Stimulated activated CD4-positive, alpha-beta T cell treated with anti-CD3 and anti-CD28 coated beads, Interleukin-1b, Interleukin-23, amount 100 ng/mL, for 1 hour (primary cell): ENCODE measurements at places on chromosomes 13 and 19.

- no peak for DNase-seq
These were observed 6.5 kb downstream of the ZNF426 start for GRCh38 chr19:9531933-9532332.

- DNase-seq = no peak
These were observed 8.0 kb downstream of the SPHK2 start for GRCh38 chr19:48627201-48627864.

DNA sequence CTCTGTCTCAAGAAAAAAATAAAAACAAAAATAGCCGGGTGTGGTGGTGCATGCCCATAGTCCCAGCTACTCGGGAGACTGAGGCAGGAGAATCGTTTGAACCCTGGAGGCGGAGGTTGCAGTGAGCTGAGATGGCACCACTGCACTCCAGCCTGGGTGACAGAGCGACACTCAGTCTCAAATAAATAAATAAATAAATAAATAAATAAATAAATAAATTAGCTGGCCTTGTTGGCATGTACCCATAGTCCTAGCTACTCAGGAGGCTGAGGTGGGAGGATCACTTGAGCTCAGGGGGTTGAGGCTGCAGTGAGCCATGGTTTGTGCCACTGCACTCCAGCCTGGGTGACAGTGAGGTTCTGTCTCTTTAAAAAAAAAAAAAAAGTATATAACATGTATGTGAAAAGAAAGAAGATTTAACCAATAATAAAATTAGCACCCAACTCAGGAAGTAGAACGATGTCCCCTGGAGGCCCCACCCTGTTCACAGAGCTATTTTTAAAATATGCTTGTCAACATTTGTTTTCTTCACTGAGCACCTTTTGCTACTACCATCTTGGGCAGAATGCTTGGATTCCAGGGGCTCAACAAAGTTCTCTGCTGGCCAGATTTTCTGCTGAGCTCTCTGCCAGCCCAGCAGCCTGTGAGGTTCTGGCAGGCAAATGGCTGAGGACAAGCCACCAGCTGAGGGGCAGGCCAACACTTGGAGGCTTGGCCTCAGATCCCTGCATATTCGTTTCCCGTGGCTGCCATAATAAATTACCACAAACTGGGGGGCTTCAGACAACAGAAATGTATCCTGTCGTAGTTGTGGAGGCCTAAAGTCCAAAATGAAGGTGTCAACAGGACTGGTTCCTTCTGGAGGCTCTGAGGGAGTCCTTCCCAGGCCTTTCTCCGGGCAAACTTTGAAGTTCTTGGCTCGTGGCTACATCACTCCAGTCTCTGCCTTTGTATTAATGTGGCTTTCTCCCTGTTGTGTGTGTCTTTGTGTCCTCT lies 5.2 kb downstream of the SLC25A42 start:
- DNase-seq = no peak

DNA sequence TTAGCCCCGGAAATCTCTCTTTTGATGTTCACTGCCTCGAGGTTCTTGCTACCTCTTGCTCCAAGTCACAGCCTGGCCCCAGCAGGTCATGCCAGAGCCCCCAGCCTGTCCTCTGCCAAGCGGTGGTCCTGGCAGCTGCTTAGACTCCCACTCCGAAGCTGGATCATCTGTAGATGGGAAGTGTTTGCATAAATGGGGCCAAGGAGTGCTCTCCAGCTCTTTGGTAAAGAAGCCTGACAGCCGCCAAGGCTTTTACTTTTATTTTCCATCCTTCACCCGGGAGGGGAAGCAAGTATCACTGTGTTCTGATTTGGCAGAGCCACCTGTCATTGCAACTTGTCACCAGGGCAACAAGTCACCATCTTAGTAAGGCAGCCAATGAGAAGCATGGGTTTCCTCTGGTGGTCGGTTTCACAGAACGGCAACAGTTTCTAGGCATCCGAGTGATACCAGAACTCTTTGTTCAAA lies 10.6 kb upstream of the RETN start:
- no peak for DNase-seq

GRCh38 chr19:41166944-41167804 lies 25.8 kb upstream of the CYP2S1 start:
- no peak for DNase-seq

DNA sequence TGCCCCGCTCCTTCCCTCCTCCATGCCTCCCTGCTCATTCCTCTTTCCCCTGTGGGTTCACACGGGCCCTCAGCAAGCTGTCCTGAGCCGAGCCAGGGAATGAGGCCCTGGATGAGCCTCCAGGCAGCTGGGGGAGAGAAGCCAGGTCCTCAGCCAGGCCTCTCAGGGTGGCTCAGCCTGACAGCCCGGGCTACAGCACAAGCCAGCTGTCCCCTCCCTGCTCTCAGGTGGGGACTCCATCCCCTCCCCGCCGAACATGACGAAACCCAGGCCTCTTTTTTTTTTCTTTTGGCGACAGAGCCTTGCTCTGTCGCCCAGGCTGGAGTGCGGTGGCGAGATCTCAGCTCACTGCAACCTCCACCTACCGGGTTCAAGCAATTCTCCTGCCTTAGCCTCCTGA lies 40.0 kb upstream of the MATK start:
- DNase-seq = no peak

DNA sequence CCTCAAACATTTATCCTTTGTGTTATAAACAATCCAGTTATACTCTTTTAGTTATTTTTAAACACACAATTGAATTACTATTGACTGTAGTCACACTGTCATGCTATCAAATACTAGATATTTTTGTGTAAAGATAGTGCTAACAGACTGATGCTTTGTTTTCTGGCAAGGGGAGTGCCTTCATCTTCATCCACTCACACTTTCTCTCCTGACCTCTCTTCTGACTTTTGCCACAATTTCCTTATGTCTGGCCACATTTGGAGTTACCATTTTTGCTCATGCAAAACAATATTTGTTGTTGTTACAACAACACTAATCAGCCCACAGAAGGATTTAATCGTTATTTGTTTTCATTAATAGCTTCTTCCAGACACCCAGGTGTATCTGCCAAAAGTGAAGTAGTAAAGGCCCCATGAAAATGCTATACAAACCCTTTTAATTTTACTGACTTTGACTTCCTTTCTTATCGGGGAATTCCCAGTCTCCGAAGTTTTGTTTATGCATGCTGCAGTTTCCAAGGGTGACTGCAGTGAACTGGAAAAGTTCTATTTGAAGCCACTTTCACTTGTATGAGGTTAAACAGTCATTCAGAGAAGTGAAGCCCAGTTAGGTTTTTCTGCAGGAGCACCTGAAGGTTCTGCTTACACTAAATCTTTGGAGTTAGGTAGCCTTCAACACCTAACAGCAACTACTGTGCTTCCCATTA lies 66.1 kb upstream of the FRY start:
- no peak for DNase-seq

GRCh38 chr19:18432275-18433014 lies 5.5 kb downstream of the ISYNA1 start:
- DNase-seq = no peak

GRCh38 chr13:109781384-109782065 lies 4.9 kb downstream of the IRS2 start:
- DNase-seq = no peak

DNA sequence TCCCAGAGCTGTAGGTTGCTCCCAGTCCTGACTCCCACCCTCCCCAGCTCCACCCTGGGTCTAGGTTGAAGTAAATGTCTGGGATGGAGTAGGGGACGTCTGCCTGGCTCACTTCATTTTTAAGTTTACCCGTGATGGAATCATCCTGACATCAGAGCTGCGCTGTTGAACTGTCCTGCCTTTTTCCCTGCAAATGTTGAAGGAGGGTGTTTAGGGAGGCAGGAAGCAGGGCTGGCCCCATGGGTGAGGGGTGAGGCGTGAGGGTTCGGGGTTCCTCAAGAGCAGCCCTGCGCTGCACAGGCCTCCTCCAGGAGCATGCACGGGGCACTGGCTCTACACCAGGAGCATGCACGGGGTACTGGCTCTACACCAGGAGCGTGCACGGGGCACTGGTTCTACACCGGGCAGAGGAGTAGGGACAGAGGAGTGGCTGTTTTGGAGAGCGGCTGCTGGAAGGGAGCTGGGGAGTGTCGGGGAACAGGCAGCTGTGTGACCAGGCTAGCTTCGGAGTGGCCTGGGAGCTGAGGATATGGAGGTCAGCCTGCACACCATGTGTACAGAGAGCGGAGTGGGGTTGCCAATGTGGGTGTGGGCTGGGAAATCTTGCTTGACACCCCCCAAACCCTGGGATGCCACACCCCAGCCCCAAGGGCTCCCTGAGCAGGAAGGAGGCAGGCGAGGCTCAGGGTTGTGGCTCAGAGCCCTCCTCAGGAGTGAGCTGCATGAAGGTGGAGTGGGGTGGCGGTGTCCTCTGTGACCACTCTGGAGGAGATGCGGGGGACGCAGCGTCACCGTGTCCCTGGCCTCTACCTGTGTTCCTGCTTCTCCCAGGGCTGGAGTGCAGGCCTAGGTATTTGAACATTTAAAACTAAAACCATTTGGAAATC lies 63.3 kb downstream of the GPR12 start:
- no peak for DNase-seq

- DNase-seq = no peak
These were observed 153.3 kb downstream of the TNFRSF19 start for GRCh38 chr13:23723471-23723870.

- DNase-seq = no peak
These were observed 11.1 kb downstream of the POU2F2 start for GRCh38 chr19:42121036-42121621.

DNA sequence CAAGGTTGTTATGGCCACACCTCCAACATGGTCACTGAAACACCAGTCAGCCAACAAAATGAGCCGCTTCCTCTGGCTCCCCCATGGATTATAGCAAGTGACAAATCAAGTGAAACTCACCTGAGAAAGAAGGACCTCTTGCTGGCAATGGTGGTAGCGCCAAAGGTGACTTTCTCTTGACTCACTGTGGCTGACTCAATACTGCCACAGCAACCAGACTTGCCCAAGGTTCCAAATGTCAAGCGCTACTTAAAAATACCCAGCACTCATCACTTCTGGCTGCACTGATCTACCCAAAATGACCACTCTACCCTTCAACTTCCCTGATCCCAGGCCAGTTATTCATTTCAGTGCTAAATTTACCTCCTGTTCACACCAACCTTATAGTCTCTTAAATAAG lies 495.5 kb downstream of the FOXO1 start:
- DNase-seq = no peak

DNA sequence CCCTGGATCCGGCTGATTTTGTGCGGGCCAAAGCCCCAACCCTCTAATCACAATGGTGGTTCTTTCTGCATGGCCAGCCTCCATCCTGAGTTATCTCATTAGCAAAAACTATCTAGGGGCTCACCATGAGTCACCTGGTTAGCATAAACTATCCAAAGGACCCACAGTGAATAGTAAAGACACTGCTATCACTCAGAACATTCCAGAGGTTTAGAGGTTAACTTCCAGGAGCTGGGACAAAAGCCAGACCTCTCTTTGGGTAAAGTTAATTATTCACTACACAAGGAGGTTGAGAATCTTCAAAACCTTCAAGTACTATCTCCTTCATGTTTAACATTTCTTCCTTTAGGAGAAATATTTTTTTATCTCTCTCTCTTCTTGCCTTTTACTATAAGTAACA lies 18.8 kb upstream of the PPP5C start:
- DNase-seq = no peak

DNA sequence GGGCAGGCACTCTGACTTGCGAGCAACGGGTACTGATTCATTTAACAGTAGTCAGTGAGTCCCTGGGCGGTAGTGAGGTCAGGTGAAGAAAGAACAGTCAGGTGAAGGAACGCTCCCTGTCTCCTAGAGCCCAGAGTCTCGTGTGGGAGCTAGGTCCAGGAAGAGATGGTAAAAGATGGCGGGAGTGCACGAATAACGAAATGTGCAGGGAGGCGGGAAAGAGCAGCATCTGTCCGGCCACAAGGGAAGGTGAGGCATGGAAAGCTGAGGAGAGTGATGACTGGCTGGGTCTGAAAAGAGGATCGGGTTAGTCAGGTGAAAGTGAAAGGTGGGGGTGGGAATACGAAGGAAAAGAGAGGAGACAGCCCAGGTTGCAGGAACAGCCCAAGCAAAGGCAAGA lies 63.9 kb upstream of the SLC15A1 start:
- DNase-seq = no peak

DNA sequence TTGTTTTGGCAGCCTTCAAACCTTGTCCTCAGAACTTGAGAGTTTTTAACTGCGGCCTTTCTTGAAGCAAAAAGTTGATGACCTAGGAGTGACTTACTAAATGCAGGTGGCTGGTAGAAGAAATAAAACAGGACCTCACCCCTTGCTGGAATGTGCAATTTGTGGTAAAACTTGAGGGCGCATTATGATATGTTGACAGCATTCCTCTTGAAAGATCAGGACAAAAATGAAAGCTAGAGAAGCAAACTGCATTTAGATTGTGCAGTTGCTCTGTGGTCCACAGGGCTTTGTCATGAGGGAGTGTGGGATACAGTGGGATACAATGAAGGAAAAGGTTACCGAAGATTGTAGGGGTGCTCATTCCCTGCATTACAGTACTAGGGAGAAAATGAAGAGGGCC lies 504.2 kb downstream of the GPC6 start:
- DNase-seq = no peak

- DNase-seq = no peak
These were observed 20.6 kb downstream of the GRIN2D start for GRCh38 chr19:48413879-48414587.

DNA sequence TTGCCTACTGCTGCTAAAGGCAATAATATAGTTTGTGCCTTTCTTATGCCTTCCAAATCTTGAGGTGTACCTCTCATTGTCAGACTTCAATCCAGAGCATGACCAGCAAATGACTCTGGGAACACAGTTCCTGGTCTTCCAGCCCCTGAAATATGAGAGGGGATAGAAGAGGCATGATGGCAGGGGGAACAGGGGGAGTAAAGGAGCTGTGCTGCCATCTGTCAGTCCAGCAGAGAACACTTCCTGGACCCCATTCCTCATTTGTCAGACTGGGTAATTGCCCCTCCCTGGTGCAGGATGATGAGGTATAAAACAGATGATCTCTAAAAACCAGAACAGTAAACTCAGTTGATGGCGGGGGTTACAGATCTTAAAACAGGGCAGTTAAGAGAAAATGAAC lies 618.7 kb downstream of the DIAPH3 start:
- no peak for DNase-seq
